Pancreas (tissue), 10 donors: ENCODE measurements at places on chromosomes 5 and 9.

GRCh38 chr9:35711501-35712428 is 20.2 kb downstream of the TLN1 start:
- DNase-seq, result no peak

DNA sequence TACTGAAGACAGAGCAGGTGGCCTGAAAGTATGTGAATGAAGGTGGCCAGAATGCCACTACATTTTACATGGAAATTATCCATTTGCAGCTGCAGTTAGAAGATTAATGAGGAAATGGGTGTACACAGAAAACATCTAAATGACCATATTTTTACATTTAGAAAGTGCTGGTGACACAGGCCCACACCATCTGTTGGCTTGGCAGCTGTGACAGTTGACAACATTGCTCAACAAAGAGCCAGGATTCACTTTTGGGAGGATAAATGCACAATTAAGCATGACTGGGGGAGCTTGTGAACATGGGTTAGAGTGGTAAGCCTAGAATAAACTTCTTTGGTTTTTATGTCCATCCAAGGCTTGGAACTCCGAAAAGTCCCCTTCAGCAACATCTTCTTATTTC is 360.5 kb downstream of the KCTD16 start:
- DNase-seq, result no peak

DNA sequence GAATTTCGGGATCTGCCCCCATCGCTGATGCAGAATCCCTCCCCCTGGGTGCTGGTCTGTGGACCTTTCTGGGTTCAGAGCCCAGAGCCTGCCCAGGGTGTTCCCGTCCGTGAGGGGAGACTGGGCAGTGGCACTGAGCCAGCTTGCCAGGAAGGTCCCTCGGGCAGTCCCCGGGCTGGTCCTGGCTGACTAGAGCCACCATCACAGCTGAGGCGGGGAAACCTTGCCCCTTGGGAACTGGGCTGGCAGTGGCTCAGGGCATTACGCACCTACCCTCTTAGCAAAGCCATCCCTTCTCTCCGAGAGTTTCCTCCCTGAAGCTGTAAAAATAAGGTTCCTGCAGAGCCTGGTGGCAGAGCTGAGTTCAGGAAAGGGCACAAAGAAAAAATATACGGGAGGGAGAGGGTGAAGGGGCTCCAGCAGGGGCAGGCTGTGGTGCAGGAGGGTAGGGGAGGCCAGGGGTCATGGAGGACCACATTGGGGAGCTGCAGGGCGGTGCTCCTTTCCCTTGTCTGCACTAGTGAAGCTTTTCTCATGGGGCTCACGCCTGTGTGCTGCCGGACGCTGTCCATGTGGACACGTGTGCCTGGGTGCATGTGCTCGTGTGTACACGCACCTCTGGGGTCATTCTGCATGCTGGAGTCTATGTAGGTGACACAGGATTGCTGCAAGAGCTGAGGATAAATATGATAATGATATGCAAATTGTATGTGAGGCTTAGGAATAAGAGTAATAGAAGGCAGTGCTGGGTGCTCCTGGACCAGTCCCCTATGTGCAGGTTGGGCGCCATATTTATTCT is 118.9 kb downstream of the LHX2 start:
- DNase-seq, result no peak

DNA sequence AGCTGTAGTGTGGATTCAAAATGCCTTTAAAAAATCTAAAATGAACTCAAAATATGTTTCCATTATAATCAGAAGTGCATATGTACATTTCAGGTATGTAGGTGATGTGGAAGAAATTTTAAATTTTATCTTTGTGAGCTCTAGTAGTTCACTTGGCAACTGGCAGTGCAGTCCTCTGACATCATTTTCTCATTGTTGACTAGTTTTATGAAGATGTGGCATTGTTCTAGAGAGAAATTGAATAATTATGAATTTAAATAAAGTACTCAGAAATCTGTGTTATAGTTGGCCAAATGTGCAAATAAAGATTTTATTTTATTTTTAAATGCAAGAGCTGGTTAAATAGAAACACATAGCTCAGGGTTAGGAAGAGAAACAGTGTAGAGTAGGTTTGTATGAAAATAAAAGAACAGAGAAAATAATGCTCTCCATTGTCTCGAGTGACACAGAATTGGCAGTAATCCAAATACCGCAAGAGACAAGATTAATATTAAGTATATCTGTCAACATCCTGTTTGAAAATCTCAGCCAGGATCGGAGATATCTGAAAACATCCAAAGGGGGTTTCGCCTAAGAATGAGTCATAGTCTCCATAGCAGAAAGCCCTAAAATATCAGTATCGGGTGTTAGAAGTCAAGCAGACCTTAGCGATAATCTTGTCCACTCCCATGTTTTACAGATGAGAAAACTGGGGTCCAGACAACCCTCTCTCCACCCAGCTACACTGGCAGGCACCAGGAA is 189.4 kb downstream of the CCDC192 start:
- no peak for DNase-seq

- peak; percentile 71 for DNase-seq
These were observed 29.8 kb upstream of the GGTA1 start for GRCh38 chr9:121529237-121529987.

- no peak for DNase-seq
These were observed 41.3 kb upstream of the SEMA5A start for GRCh38 chr5:9587135-9587534.

DNA sequence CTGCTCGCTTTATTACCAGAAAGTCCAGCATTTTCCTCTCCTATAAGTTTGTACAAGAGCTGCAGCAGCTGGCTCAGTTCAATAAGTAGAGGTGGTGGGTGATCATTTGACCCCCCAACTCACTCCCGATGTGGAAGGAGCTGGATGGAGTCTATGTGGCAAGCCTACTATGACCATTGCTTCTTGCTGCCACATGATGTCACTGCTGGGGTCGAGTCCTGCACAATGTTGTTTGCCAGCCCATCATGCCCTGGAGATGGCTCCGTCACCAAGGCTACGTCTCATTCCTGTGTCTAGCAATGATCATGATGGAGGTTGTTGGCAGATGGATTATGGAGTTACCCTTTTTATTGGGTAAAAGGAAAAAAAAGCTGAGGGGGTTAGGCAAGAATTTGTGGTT is 266.3 kb downstream of the PSAT1 start:
- DNase-seq, result no peak

- no peak for DNase-seq
These were observed 12.2 kb downstream of the SLC1A1 start for GRCh38 chr9:4502444-4502843.
